ENCODE measurements at places on chromosomes 12 and 14.

- H3K36me3 ChIP-seq = peaks cover under 1% of the 10 kb centered on the region
- no peaks in the 10 kb centered on the region for H3K4me1 ChIP-seq
- no peak overlapping the region for H3K27ac ChIP-seq
Observed at GRCh38 chr12:1403417-1403816, 191.0 kb downstream of the FBXL14 start.

- no peak for DNase-seq
- no peaks in the 10 kb centered on the region for H3K27me3 ChIP-seq
- peaks cover 8% of the 10 kb centered on the region for H3K36me3 ChIP-seq
- peaks cover 44% of the 10 kb centered on the region for H3K4me1 ChIP-seq
- H3K27ac ChIP-seq = peak overlapping the region; percentile 54
Observed at GRCh38 chr12:42180990-42181596, 36.4 kb upstream of the GXYLT1 start.

- peak overlapping the region; percentile 29 for H3K27ac ChIP-seq
- peaks cover 34% of the 10 kb centered on the region for H3K4me1 ChIP-seq
- H3K36me3 ChIP-seq = peaks cover 98% of the 10 kb centered on the region
- H3K27me3 ChIP-seq = no peaks in the 10 kb centered on the region
Observed at GRCh38 chr12:9107542-9107873, 8.2 kb downstream of the A2M start.

DNA sequence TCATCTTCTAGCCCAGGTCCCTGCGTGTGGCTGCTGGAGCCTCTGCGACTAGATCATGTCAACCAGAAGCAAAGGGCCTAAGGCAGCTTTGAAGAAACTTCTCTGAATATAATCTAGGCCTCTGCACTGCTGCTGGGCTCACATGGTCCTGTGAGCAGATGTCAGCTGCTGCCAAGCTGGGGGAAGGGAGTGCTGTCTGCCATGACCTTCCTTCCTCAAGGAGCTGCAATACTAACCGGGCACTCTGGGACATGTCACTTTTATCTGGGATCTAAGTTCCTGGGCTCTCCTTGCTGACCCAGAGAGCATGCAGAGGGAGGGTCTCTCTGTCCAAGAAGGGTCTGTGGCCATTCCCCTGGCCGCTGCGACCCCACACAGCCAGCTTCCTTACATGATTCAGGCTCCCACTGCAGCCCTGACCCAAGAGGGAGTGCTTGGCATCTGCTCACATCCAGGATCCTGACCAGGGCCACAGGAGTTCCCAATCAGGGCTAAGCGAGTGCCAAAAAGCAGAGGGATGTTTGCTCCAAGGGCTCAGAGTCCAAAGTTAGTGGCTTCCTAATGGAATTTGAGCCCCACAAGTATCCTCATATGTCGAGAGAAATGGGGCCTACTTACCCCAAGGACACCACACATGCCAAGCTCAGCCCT, 74.0 kb downstream of the PLEKHG3 start:
- H3K4me1 ChIP-seq = peaks cover 34% of the 10 kb centered on the region
- peak overlapping the region; percentile 89 for H3K27ac ChIP-seq
- H3K27me3 ChIP-seq = no peaks in the 10 kb centered on the region
- DNase-seq = peak; percentile 47
- H3K4me3 ChIP-seq = no peak overlapping the region
- H3K36me3 ChIP-seq = peaks cover 24% of the 10 kb centered on the region

DNA sequence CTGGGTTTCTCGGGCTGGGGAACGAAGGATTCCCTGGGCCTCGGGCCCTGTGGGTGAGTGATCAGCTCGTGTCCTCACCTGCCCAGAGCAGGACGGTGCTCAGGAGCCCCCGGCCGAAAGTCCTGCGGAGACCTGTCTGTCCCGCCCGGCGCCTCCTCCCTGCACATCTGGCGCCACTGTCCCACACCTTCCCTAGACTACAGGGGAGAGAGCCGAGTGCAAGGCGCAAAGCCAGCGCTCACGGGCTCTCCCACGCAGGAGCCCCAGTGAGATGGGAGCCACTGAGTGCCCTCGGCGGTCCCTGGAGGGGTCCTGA, 13.1 kb upstream of the TEX22 start:
- no peak overlapping the region for H3K27ac ChIP-seq
- no peaks in the 10 kb centered on the region for H3K4me1 ChIP-seq
- H3K4me3 ChIP-seq = no peak overlapping the region
- no peaks in the 10 kb centered on the region for H3K27me3 ChIP-seq
- DNase-seq = peak; percentile 13

DNA sequence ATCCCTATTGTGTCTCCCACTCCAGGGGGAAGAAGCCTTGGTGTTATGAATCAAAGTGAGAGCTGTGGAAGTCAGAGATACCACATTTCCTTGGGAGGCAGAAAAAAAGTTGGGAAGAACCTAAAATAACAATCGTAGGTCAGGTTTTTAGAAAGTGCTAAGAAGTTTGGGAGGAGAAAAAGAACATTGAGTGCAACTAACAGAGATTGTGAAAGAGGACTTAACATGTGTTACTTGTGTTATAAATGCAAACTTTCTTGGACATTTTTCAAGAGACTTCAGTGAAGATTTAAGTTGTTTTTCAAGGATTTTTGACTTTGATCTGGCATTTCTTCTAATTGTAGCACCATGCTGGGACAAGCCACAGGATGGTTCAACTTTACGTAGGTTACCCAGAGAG, 7.8 kb upstream of the ERP27 start:
- H3K4me1 ChIP-seq = peaks cover 50% of the 10 kb centered on the region
- no peaks in the 10 kb centered on the region for H3K27me3 ChIP-seq
- H3K4me3 ChIP-seq = no peak overlapping the region
- H3K27ac ChIP-seq = peak overlapping the region; percentile 92
- H3K36me3 ChIP-seq = peaks cover 58% of the 10 kb centered on the region

DNA sequence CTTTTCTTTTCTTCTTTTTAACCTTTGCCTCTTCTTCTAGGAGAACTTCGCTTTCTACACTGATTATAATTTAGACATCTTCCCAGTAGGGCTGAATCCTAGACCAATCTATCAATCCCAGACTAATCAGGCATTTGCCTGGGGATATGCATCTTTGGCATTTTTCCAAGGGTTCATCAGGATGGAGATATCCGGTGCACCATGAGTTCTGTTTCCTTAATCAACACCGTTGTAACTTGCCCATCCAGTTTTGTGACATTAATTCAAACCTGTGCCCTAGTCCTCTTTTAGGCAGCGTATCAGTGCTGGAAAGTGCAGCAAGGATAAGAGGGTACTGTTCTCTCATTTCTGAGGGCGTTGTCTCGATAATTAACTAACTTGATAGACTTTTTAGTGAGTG, 617 bp upstream of the MGP start:
- peak overlapping the region; percentile 62 for H3K4me3 ChIP-seq
- H3K27ac ChIP-seq = peak overlapping the region; percentile 83
- no peak for DNase-seq
- H3K36me3 ChIP-seq = peaks cover 11% of the 10 kb centered on the region
- H3K27me3 ChIP-seq = no peaks in the 10 kb centered on the region

DNA sequence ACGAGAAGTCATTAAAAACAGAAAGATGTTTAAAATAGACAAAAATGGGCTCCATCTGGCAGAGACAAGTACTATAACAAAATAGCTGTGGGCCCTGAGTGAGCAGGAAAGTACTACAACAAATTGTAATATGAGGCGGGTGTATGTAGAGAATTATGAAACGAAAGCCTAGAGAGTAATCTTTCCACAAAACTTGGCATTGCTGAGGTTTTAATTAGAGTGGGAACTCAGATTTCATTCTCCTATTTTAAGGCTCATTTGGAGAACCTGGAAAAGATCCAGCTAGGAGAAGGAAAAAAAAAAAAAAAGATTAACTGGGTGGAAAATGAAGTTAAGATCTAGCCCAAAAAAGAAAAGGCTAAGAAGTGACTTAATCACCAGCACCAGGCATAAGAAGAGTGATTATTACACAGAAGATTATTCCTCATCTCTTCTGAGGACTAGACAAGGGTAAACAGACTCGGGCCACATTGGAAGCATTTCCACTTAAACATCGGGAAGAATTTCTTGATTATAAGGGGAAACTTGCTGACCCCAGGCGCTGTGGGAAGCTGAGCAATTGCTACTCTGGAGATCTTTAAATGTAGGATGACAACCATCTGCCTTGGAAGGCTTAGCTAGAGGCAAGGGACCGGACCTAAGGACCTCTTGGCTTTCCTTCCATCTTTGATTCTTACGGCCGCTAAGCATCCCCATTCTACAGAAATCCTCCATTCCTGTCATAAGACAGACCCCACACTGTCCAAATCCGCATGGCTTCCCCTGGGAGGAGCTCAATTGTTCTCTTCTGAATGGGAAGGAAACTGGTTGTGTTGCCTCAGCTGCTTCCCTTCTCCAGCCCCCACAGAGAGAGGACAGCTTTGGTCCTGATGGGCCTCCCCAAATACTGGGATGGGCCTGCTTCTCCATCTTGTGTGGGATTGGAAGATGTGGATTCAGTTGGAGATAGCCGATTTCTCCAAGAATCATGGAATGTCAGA, 40.6 kb downstream of the IGF1 start:
- H3K36me3 ChIP-seq = no peaks in the 10 kb centered on the region
- peaks cover 14% of the 10 kb centered on the region for H3K4me1 ChIP-seq
- H3K27ac ChIP-seq = peak overlapping the region; percentile 38
- H3K27me3 ChIP-seq = no peaks in the 10 kb centered on the region

DNA sequence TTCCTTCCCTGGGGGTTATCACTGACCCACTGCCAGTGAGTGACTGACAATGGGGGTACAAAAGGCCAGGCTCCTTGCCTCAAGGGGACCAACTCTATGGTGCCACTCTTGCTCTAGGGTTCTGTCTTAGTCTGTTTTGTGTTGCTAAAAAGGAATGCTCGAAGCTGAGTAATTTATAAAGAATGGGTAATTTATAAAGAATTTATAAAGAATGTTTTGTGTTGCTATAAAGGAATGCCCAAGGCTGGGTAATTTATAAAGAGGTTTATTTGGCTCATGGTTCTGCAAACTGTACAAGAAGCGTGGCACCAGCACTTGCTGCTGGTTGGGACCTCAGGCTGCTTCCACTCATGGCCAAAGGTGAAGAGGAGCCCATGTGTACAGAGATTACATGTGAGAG, 15.8 kb upstream of the RASSF8 start:
- no peak for DNase-seq
- no peaks in the 10 kb centered on the region for H3K27me3 ChIP-seq
- H3K4me3 ChIP-seq = no peak overlapping the region
- no peak overlapping the region for H3K27ac ChIP-seq

DNA sequence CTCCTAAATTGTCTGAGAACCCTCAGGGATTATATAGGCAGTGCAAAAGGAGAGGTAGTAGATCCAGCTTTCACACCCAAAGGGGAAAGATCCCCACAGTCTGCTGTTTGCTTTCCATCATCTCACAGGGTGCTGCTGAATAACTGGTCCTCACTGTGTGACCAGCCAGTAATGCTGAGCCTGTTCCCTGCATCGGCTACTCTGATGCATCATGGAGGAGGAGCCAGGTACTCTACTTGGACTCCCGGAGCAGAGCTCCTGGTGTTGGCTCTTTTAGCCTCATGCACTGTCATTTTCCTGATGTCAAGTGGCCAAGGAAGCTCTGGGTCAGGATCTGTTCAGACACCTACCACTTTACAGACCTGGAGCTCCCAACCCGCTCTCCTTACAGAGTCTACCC, 127.4 kb upstream of the ATF1 start:
- peaks cover 50% of the 10 kb centered on the region for H3K4me1 ChIP-seq
- no peaks in the 10 kb centered on the region for H3K27me3 ChIP-seq
- no peak for DNase-seq
- no peak overlapping the region for H3K4me3 ChIP-seq
- H3K36me3 ChIP-seq = peaks cover 3% of the 10 kb centered on the region

DNA sequence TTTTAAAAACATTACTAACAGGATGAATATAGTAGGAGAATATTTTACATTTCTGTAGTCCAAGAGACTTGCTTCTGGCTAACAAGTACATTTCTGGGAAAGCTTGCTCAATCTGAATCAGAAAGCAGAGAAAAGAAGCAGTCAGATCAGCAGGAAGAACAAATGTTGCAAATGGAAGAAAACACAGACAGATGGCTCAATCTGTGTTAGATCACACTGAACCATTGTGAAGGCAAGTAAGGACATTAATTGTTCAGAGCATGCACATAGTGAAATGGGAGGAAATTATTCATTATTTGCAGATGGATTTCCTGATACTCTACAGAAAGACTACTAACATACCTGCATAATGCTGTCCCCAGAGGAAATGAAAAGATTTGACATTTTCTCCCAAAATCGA, 65.2 kb upstream of the CNOT2 start:
- H3K36me3 ChIP-seq = no peaks in the 10 kb centered on the region
- no peaks in the 10 kb centered on the region for H3K27me3 ChIP-seq
- H3K4me1 ChIP-seq = no peaks in the 10 kb centered on the region
- DNase-seq = no peak
- peak overlapping the region; percentile 17 for H3K4me3 ChIP-seq

DNA sequence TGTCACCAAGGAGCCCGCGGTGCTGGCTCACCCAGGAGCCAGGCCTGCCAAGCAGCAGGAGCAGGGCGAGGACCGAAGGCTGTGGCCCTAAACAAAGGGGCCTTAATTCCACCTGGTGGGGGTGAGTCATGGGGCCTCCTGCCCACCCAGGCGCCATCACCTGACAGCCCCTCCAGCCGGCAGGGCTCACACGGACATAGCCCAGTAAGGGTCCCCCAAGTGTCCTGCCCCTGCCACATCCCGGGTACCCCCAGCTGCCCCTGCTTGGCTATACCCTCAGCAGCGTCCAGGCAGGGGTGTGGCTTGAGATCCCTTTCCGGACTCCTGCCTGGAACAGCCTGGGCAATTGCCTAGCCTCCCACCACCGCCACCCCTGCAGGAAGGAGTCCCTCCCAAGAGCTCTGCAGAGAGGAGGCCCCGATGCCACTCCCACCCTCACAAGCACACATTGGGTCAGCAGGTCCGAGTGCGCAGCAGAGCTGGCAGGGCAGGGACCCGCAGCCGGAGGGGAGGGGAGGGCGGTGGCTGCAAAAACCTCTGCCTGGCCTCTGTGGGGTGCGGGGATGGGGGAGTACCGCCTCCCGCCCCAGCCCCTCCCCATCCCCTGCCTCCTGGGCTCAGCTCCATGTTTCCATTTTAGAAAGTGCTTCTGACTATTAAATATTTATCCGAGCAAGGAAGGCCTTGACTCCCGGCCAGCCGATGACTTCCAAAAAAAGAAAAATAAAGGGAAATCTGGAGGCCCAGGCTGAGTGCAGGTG, 4.6 kb downstream of the AHNAK2 start:
- peaks cover 83% of the 10 kb centered on the region for H3K4me1 ChIP-seq
- H3K4me3 ChIP-seq = peak overlapping the region; percentile 29
- peaks cover 37% of the 10 kb centered on the region for H3K27me3 ChIP-seq
- H3K27ac ChIP-seq = peak overlapping the region; percentile 86
- DNase-seq = peak; percentile 48

GRCh38 chr14:32303865-32304264, 25.2 kb upstream of the AKAP6 start:
- no peak overlapping the region for H3K4me3 ChIP-seq
- H3K36me3 ChIP-seq = no peaks in the 10 kb centered on the region
- H3K27me3 ChIP-seq = no peaks in the 10 kb centered on the region
- peaks cover 22% of the 10 kb centered on the region for H3K4me1 ChIP-seq
- DNase-seq = no peak

Data from left ventricle myocardium inferior (tissue), 1 donor.